Activated T-cell treated with anti-CD3 and anti-CD28 coated beads, Interleukin-2, amount 50 U/mL, for 4 hours (primary cell): ENCODE measurements at places on chromosomes 2 and 18. TPM values are rescaled to one million over a fixed set of nuclear protein-coding genes. Genes with fewer than 3 reads are reported as not detected.

GRCh38 chr18:67854340-67854739 lies 337.8 kb upstream of the DSEL start:
- DNase-seq = no peak

DNA sequence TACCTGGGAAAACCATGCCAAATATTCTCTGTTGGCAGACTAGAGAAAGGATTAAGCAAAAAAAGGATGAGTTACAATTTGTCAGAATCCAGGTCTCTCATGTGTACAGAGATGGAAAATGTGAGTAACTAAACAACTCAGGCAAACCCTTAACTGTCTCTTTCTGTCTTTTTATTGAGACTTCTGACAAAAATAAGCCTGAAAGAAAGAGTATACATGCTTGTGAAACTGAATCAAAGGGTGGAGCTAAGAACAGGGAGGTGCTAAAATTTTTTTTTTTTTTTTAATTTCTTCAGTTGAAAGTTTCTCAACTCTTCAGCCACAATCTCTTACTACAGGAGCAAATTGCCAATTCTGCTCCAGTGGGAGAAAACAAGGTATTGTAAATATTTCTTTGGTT lies at the start of gene SERPINB10:
Gene SERPINB10 (plus strand): TSS at position 295 of the 400 bp plus-strand sequence. CDS start 7,553 bp downstream, outside the sequence.
- no peak for DNase-seq

DNA sequence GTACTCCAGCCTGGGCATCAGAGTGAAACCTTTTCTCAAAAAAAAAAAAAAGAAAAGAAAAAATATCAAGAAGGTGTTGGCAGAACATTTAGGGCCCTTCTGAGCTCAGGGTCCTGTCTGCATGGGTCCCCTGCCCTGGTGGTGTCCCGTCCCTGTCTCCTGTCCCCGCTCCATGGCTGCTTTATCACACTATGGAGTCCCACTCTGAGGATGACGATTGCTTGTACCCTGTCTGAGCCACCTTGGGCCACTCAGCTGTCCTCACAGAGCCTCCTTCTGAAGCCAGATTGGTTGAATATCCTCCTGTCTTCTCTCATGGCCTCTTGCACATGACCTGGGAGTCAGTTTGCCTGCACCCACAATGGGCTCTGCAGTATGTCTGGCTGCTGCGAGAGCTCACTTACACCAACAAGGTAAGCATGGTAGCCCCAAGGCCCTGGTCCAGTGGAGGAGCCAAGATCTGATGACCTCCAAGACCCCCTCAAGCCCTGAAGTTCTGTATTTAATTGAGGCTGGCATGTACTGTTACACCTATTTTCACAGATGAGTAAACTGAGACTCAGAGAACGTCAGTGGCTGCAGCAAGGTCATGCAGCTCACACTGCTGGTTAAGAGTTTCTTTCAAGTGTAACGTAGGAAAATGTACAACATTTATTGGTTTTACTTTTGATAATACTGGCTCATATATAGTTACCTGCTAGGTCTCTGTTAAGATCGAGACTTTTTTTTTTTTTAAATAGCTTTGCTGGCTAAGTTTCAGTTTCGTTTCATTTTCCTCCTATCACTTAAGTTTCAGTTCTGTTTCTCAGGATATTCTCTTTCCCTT lies 16.9 kb upstream of the ZCCHC2 start:
- no peak for DNase-seq

DNA sequence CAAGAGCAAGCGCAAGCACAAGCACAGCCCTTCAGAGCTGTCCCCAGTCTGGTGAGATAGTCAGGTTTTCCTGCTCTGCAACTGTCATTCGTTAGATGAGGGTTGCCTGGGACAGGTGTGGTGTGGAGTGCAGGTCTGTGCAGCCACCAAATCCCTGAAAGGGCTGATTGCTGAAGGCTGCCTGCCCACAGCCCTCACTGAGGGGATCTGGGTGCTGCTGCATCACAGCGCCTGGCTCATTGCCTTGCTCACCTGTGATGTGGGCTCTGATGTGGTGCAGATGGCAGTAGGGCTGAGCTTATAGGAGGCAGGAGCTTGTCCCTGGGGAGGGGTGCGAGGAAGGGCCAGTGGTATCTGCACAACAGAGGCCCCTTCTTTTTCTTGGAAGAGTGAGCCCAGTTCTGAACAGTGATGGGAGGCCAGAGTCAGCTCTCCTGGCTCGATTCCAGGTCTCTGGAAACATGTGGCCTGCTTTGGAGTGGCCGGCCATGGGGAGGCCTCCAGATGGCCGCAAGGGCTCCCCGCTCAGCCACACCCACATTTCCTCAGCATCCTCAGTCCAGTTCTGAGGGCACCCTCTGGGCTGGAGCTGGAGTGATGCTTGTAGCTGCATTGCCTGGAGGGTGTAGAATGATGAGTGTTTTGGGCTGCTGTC lies 11.4 kb downstream of the UBE2F start:
- DNase-seq = no peak

GRCh38 chr18:54606835-54607212 lies 15.8 kb downstream of the DYNAP start:
- DNase-seq = no peak

GRCh38 chr2:196162586-196163175 lies 8.7 kb downstream of the STK17B start:
- no peak for DNase-seq

DNA sequence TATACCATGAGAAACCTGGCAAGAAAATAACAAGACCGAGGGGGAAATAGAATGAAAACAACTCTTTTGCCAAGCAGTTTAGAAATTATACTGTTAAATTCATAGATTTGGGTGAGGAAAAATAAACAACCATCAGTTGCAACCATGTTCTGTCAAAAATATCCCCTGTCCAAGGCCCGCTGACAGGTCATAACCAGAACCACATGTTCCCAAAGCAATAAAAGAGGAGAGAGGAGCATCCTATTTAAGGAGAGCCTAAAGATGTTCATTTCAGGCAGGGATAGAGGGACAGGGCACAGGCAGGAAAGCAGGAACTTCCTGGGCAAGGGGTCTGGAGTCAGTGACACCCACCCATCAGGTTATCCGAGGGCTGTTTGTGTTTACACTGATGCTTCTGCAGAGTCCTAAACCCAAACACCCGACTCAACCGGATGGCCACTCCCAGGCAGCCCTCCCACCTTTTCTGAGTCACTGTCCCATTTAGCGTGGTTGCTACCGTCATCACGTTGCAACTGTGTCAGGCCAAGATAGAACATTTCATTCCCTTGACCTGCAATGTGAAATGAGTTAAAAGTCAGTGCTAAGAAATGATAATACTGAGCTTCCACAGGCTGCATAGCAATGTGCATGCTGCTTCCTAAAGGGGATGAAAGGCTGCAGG lies 468.3 kb upstream of the RAB12 start:
- DNase-seq = no peak

GRCh38 chr18:46331316-46331715 lies 227.1 kb downstream of the HAUS1 start:
- DNase-seq = no peak

DNA sequence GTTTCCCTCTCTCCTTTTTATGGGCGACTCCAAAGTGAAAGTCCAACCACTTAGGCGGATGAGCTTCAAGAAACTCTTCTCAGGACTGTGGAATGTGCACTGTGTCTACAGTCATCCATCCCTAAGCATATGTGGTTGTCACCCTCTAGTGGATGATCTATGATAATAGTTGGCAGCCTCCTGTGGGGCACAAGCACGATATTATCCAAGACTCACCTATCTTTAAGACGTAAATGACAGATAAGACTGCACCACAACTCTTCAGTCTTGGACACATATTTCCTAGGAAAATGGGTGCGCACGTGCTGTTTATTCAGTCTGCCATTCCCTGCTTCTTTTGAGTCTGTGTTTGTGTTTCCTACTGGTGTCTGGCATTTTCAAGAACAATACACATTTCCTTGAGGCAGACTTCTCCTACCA lies 145.5 kb upstream of the CTAGE1 start:
- no peak for DNase-seq

DNA sequence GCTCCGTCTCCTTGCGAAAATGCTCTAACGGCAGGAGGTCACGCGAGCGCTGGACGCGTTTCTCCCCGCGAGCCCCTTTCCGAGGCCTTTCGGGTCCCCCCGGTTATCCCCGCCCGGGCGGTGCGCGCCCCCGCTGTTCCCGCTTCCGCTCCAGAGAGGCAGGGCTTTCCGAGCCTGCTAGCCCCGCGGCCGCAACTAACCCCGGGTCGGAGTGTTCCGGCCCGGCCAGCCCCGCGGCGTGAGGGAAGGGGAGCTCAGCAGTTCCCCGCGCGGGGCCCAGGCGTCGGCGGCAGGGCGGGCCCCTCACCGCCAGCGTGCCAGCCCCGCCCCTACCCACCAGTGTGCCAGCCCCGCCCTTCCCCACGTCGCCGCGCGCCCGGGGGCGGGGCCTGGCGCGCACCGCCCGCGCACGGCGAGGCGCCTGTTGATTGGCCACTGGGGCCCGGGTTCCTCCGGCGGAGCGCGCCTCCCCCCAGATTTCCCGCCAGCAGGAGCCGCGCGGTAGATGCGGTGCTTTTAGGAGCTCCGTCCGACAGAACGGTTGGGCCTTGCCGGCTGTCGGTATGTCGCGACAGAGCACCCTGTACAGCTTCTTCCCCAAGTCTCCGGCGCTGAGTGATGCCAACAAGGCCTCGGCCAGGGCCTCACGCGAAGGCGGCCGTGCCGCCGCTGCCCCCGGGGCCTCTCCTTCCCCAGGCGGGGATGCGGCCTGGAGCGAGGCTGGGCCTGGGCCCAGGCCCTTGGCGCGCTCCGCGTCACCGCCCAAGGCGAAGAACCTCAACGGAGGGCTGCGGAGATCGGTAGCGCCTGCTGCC lies at the start of gene MSH6:
Gene MSH6 (plus strand): TSS at position 475 of the 815 bp plus-strand sequence. CDS start 89 bp downstream, at position 564.
- DNase-seq = peak; percentile 84

DNA sequence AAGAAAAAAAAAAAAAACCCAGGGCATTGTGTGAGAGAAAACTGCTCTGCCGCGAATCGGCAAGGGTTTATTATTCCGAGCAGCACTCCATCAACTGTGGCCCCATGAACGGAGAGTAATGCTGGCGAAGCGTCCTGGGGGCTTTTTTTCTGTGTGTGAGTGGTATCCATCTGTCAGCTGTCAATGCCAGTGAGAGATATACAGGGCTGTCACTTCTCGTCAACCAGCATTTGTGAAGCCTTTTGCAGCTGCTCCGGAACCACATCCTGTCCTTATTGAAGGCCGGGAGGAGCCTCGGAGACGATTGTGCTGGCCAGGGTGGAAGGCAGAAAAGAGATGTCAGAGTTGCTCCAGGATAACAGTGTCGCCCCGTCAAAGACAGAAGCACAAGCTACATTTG lies 356.9 kb upstream of the SMIM21 start:
- DNase-seq = no peak

- DNase-seq = no peak
Observed at GRCh38 chr18:59961070-59961469, 61.3 kb downstream of the PMAIP1 start.

DNA sequence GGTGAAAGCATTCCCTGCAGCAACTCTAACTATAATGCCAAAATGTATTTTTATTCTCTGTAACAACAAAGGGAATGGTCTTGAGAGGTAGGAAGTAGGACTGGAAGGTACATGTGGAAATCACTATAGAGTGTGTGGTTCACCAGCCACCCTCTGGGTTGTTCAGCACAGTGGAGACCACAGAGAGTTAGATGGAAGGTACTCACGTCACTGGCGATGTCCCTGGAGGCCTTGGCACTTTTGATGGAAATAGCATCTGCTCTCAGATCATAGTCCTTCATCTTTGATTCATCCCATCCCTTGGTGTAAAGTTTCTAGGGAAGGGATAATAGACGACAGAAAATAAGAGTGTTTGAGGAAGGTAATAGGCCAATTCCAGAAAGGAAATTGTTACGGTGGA lies 124.0 kb downstream of the NEB start:
- DNase-seq = no peak

DNA sequence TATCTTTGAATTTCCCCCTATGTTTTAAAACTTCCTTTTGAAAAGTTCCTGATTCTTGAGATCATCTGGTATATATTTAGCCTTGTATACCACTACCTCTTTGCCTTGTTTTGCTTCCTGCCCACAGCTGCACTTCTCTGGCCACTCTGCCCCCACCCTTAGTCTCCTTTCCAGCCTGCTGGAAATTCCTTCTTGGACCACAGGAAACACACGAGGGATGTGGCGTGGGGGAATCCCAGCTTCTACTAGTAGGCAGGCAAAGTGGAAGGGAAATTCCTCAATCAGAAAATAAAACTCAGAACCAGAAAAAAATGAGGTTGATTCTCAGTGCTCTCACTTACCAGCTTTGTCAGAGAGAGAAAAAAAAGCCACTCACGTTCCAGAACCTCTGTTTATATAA lies 13.4 kb downstream of the IL18RAP start:
- DNase-seq = no peak

DNA sequence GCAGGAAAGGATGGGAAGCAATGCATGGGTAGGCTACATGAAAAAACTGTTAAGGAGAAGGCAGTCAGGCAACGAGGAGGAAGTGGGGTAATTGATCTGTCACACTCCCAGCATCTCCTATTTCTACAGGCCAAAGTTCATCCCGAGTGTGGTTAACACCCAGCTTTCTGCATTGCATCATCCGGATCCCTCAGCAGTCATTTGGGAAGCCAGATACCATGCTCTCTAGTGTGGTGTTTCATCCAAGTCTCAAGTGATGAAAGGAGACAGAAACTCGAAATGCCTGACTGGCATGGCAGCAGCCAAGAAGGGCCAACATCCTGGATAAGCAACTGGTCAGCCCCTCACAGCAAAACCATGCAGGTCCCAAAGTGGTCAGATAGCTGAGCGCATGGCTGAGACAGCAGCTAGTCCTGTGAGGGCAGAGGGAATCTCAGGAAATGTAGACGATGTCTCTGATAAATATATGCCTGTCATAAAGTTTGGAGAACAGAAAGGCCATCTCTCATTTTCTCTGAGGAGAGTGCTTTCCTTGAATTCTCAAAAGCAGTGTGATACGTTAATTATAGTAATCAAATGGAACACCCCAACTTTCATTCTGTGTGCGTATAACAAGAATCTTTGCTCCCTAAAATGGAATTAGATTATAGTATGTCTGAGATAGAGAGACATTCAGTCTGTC lies 24.8 kb upstream of the HNRNPA3 start:
- no peak for DNase-seq

The SCYGR3 gene
- not detected for total RNA-seq

The CHRND gene
- not detected for total RNA-seq

- no peak for DNase-seq
Observed at GRCh38 chr2:53848062-53848461, 11.7 kb downstream of the GPR75 start.

DNA sequence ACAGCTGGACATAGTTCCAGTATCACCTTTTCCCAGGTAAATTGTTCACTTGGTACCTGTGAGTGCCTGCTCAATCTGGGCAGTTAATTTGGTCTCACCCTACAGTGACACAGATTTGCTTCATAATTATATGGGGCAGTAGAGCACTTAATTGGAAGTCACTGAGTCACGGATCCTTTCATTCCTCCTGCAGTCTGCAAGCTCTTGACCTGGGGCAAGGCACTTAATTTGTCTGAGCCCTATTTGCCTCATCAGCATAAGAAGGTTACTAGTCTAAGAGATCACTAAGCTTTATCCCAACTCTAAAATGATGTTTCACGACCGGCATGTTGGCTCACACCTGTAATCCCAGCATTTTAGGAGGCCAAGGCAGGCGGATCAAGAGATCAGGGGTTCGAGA lies 8.9 kb downstream of the FBXO36 start:
- no peak for DNase-seq

- no peak for DNase-seq
Observed at GRCh38 chr2:126753501-126754212, 97.7 kb downstream of the GYPC start.
